Non-pigmented ciliary epithelial cell (primary cell): ENCODE measurements at places on chromosomes 12 and 14.
A peak's percentile ranks its signal among the peaks of the same experiment; 100 is the strongest.

GRCh38 chr12:29552994-29553748 lies 55.7 kb upstream of the OVCH1 start:
- DNase-seq: no peak

- no peak for DNase-seq
These were observed 160.7 kb upstream of the RTL1 start for GRCh38 chr14:101064121-101064661.

- DNase-seq: no peak
These were observed 72.4 kb upstream of the USP44 start for GRCh38 chr12:95623554-95624170.

DNA sequence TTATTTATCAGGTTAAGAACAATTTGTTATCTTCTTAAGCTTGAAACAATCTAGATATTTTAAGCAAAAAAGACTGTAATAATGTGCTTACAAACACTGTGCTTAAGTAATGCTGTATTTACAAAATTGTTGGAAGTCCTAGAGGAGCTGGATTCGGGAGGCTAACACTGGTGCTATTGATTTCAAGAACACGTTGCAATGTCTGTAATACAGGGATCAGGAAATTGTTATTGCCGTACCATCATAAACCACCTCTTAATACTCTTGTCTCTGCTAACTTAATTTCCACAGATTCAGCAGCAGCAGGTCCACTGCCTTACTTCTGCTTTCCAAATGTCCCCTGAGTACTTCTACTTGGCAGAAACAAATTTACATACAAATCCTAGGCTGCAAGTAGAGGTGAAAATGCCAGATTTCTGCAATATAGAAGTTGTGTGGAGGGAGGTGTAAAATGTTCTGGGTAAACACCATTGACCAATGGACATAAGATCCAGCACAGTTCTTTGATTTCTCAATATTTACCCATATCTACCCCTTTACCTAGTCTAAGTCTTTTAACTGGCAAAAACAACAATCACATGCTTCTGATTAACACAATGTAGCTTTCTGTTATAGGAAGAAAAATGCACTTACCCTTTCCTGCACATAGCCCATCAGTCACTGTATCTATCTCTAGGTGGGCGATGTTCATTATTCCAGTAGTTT lies 663.4 kb downstream of the TMTC2 start:
- DNase-seq: no peak

GRCh38 chr12:53007343-53007742 lies 1.1 kb downstream of the EIF4B start:
- DNase-seq: no peak

GRCh38 chr14:22822571-22823098 lies 7.1 kb upstream of the MRPL52 start:
- DNase-seq: peak; percentile 53

DNA sequence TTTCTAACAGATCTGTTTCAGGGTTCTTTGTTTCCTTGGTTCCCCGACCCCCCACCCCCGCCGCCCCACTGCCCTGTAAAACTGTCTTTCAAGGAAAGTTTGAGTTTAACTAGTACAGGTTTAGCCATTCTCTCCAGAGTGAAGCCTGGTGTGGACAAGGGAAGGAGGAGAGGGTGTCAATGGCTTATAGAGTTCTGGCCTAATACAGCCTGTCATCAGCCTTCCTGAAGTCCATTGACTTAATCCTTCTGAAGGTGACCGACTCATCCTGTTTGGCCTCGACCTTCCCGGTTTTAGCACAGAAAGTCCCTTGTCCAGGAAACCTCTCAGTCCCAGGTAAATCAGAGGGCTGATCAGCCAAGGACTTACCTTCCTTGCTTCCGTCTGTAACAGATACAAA lies 11.0 kb upstream of the P2RX4 start:
- no peak for DNase-seq

DNA sequence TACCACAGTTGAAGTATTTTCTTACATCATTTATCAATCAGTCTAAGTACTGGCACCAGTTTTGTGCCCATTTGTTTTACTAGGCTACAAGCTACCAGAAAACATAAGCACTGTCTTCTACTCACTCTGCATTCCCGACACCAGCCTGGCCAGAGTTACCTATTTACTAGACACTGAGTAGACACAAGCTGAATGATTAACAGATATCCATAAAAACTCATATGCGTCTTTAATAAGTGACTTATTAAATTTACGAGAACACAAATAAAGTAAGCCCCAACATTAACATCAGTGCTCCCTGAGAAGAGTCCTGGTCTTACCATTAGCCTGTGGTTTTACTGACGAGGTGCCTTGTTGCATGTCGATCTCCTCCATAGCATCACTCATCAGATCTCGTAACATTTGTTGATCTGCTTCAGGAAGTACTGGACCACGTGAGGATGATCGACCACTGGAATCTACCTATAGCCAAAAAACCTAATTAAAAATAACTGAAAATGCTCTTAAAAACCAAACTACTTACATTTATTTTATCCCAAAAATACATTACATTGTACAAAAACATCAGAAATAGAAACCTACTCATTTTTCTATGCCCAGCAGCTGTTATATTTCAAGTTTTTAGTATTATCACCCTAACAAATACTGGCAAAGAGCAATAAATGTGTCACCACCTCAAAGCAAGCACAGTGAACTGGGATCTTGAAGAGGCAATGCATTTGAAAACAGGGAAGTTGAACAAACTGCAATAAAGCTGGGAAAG lies 53.3 kb downstream of the BDKRB1 start:
- DNase-seq: no peak
